T1000 (cell line): ENCODE measurements at places on chromosomes 1 and 21.

GRCh38 chr1:18319099-18319498 is 161.6 kb upstream of the KLHDC7A start:
- DNase-seq, result no peak

- DNase-seq, result no peak
Observed at GRCh38 chr1:240571782-240572181, 40.2 kb downstream of the GREM2 start.

DNA sequence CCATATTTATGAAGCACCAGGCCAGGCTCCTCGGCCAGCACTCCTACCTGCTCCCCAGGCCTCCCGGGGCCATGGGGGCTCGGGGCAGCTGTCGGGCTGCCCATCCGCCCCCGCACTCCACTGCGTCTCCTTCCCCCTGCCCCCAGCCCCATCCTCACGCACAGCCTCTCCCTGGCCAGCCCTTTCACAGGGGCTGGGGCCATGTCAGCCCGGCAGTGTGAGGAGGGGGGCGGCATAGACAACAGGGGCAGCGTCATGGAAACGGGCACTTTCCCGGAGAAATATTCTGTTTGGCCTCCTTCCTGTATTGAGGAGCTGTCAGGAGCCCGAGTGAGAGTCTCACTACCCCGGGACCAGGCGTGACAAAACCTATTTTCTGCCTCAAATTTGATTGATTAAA is 87.3 kb downstream of the CASZ1 start:
- DNase-seq, result no peak

- DNase-seq, result no peak
Observed at GRCh38 chr1:61141288-61142042, 59.1 kb downstream of the NFIA start.

DNA sequence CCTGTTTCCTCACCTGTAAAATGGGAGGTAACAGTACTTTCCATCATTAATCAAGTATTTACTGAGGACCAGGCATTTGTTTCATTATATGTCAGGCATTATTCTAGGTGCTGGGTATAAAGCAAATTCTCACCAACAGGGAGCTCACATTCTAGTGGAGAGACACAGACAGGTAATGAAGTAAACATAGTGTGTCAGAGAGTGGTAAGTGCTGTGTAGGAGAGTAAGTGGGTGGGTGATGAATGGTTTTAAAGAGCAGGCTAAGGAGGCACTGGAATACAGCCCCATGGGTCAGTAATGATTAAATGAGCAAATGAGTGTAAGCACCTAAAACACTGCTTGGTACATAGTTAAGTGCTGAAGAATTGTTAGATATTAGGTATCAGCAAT is 60.4 kb downstream of the DNTTIP2 start:
- DNase-seq, result no peak

- no peak for DNase-seq
Observed at GRCh38 chr1:198788561-198789064, 149.8 kb downstream of the PTPRC start.

DNA sequence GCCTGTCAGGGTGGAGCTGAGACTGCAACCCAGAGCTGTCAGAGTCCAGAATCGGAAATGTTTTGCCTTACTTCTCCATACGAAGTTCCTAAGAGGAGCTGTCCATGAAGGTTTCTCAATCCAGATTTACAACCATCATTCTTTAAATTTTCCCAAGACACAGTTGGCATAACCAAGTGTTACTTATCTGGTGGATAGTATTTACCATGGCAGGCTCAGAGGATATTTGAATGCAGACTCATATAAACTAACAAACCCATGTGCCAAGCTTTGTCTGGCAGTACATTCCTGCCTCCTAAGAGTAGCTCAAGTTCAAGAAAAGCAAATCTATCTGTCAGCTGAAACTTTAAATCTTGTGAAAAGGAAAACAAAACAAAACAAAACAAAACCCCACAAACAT is 267.9 kb downstream of the ZNF326 start:
- no peak for DNase-seq

- no peak for DNase-seq
Observed at GRCh38 chr1:107202007-107202406, 61.2 kb downstream of the NTNG1 start.

GRCh38 chr21:14968821-14969220 is 96.0 kb downstream of the NRIP1 start:
- DNase-seq, result no peak

DNA sequence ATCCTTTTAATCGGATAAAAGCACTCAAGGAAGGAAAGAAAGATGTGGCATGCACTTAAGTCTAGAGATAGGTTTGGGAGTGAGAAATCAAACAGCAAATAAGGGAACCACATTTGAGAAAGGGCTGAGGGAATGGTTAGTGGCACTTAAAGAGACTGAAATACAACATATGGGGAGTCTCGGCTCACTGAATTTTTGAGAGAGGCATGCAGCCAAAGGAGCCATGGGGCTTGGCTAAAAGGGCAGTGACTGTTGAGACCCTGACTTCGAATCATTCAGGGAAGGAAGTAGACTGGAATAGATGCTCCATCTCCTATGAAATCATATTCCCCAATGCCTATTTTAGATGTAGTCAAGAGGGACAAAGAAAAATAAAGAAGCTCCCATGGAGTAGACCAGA is 58.3 kb upstream of the HAO2 start:
- DNase-seq, result no peak

DNA sequence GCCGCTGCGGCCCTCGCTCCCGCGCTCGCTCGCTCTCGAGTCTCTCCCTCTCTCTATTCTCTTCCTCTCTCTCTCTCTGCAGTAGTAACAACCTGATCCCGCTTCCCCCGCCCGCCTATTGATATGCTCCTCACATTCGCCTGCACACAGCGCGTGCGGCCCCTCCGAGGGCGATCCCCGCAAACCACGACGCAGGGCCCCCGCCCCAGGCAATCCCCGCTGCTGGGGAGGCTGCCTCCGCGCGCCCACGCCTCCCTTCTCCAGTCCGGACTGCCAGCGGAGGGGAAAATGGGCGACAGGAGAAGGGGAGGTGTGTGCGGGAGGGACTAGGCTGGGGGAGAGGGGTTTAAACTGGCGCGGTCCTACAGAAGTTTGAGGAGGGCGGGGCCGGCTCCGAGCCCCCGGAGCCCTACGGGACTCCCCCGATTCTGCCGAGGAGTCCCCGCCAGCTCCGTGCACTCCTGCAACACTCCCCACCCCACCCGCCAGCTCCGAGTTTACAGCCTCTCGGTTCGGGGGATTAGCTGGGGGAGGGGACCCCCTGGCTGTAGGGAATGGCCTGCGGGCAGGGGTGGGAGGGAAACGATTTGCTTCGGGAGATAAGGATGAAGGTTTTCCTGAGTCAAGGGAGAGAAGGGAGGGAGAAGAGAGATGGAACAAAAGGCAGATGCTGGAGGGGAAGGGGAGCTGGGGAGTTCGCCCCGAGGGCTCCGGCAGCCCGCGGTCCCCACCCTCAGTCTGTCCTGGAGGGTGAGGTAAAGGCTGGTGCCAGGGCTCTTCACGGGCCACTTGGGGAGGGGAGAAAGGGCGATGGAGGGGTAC is 66.6 kb downstream of the SYT2 start:
- DNase-seq, result no peak

GRCh38 chr1:157325220-157325619 is 187.0 kb upstream of the ETV3 start:
- no peak for DNase-seq

- DNase-seq, result peak; percentile 50
Observed at GRCh38 chr1:75908717-75909152, 23.5 kb downstream of the ASB17 start.
